ENCODE measurements at places on chromosomes 4 and X. TPM values are rescaled to one million over a fixed set of nuclear protein-coding genes. Genes with fewer than 3 reads are reported as not detected.

DNA sequence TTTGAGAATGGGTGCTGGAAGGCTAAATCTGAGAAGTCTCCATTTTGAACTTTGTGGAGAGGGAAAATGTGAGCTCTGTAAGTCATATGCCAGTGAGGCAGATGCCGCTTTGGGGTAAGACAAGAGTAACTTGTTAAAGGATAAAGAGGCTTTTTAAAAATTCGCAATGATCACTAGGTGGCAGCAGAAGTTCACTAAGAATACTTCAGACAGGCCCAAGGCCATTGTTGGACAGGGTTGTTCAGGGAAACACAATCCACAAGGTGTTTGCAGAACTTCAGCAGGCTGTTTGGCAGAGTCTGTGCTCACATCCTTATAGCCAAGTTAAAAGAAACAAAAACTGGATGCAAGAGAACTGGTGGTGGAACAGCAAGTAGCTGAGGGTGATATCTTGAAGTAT, 13.7 kb upstream of the PIGA start:
- peak; percentile 64 for DNase-seq

CNOT6L gene
- 7.7 TPM for polyA plus RNA-seq

DNA sequence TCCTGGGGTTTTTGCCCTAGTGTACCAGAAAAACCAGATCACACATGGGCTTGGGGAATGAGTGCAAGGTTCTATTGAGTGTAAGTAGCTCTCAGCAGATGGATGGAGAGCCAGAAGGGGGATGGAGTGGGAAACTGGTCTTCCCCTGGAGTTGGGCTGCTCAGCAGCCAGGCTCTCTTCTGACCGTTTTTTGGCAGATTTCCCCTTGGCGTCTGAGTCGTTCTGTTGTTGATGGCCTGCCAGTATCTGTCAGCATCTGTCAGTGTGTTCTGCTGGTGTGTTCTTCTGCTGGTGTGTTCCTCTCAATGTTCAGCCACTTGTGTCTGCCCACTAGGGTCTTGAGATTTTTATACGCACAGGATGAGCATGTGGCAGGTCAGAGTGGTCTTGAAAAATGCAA, 633.9 kb upstream of the CPEB2 start:
- DNase-seq: no peak

- no peak for DNase-seq
Observed at GRCh38 chr4:1060621-1061020, 49.2 kb downstream of the FGFRL1 start.

UGT2A1 gene
- polyA plus RNA-seq: 0.11 TPM

DNA sequence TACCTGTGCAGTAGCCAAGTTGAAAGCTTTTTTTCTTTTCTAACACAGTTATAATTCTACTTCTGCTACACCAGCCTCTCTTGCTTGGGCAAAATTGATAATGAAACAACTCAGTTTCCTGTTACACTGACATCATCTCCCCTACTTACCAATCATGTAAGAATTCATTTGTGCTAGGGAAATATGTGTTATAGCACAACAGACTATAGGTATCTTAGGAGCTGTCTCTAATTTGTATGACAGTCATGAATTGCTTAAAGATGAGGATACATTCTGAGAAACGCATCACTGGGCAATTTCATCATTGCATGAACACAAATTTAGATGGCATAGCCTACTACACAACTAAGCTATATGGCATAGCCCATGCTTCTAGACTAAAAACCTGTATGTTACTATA, 246.3 kb upstream of the ANKRD50 start:
- peak; percentile 9 for DNase-seq

GRCh38 chr4:188722911-188723310, 583.7 kb downstream of the TRIML1 start:
- DNase-seq: no peak

C4orf50 gene
- not detected for polyA plus RNA-seq

DNA sequence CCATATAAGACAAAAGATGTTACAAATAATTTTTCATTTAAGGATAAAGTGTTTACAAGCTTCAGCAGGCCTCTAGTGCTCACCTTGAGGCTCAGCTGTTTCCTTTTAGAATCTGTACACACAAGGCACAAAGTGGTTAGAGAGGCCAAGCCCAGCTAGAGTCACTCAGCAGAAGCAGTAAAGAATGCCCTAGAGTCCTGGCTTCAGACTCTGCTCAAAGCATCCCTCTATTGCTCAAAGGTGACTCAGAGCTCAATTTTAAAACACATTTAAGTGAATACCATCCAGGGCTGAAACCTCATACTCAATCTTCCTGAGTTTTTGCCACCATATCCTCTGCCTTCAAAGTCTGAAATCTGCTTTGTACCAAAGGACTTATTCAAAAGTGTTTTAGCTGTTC, 22.6 kb upstream of the PHF8 start:
- no peak for DNase-seq

SPANXN4 gene
- not detected for polyA plus RNA-seq

KIT gene
- 19.8 TPM for polyA plus RNA-seq

DNA sequence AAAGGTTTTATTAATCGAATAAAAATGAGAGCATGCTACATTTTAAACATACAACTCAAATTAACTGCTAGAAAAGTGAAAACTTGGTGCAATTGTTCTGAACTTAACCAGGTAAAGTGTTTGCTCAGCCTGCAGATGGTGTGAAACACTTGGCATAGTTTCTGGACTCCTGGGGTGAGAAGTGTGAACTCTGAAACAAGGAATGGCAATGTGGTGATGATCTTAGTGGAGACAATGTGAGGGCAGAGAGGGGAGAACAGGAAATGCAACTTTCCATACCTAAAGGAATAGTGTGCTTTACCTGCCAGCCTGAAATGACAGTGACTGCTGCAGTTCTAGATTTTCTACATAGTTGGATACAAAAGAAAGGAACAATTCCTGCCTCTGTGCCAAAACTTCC, 57.4 kb downstream of the CCSER1 start:
- no peak for DNase-seq

- DNase-seq: no peak
Observed at GRCh38 chr4:86991994-86992393, 57.2 kb downstream of the AFF1 start.

SERTM2 gene
- polyA plus RNA-seq: not detected

DNA sequence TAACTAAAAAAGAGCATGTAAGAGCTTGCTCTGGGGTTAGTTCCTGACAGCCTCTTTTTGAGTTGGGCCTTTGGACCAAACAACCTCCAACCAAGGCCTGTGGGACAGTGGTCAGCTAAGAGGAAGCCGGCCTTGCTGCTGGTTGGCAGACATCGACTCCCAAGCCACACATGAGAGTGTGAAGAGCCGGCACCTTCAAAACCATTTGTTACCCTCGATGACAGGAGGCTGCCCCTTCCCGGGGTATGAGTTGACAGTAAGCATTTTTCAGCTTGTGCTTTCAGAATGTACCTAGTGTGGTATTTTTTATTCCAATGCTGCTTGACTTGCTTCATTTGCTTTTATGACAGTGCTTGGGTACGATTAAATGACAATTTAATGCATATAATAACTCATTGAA, 168.6 kb upstream of the IGFBP7 start:
- DNase-seq: no peak

SPANXB1 gene
- polyA plus RNA-seq: not detected

- no peak for DNase-seq
Observed at GRCh38 chr4:63218856-63219255, 1190.4 kb downstream of the TECRL start.

DNA sequence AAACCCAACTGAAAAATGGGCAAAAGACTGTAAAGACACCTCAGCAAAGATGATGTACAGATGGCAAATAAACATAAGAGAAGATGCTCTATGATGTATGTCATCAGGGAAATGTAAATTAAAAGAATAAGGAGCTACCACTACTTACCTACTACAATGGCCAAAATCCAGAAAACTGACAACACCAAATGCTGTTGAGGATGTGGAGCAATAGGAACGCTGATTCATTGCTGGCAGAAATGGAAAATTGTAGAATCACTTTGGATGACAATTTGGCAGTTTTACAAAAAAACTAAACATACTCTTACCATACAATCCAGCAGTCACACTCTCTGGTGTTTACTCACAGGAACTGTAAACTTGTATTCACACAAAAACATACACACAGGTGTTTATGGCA, 222.3 kb upstream of the LDB2 start:
- no peak for DNase-seq

ZNF185 gene
- 18.7 TPM for polyA plus RNA-seq

CHST7 gene
- 5.2 TPM for polyA plus RNA-seq

GRCh38 chrX:154873329-154873728, 12.8 kb upstream of the F8A1 start:
- no peak for DNase-seq

ADH1B gene
- not detected for polyA plus RNA-seq

GRCh38 chr4:5918331-5918985, 25.6 kb upstream of the CRMP1 start:
- DNase-seq: no peak

GRIPAP1 gene
- polyA plus RNA-seq: 25.3 TPM

GRCh38 chr4:10552591-10553280, 95.5 kb upstream of the ZNF518B start:
- peak; percentile 12 for DNase-seq
